ENCODE measurements at places on chromosomes 1 and 21.
A peak's percentile ranks its signal among the peaks of the same experiment; 100 is the strongest.

- no peak for DNase-seq
Measured at GRCh38 chr1:204081791-204082513, 9.0 kb downstream of the SOX13 start.

DNA sequence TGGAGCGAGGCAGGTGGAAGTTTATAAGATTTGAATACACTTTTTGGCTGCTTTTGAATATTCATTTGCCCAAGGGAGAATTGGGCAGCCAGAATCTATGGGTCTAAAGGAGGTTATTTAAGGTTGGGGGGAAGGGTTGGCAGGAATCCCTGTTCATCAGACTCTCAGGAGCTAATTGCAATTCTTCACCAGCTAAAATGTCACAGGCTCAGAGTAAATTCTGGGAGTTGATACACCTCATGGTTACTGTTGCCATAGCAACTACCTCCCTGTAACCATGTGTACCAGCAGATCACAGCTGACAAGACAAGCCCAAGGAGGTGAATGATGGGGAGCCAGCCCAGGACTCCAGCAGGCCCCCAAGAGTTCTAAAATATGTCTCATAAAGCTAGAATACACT lies 75.5 kb downstream of the CAMK2N1 start:
- no peak for DNase-seq

DNA sequence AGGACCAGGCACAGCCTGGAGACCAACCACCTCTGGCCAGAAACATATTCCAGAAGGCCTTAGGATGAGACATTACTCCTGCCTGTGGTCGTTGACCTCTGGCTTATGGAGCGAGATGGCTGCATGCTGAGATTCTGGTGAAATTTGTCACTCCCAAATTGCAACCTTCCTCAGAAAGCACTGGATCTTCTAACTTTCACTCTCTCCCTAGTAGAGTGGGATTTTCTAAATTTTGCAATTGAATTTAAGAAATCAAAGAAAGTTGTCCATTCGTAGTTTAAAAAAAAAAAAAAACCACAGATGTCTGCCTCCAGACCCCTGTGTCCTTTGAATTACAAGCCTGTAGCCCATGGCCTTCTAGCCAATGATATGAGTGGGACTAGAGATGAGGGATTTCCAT lies 28.6 kb upstream of the IL10 start:
- no peak for DNase-seq

- DNase-seq, result no peak
Measured at GRCh38 chr1:87615901-87616300, 287.2 kb downstream of the LMO4 start.

GRCh38 chr1:45924736-45925135 lies 121.3 kb downstream of the MAST2 start:
- no peak for DNase-seq

GRCh38 chr1:40897513-40897912 lies 35.4 kb upstream of the CITED4 start:
- DNase-seq, result no peak

GRCh38 chr1:100359139-100359538 lies 6.8 kb downstream of the CDC14A start:
- DNase-seq, result no peak

DNA sequence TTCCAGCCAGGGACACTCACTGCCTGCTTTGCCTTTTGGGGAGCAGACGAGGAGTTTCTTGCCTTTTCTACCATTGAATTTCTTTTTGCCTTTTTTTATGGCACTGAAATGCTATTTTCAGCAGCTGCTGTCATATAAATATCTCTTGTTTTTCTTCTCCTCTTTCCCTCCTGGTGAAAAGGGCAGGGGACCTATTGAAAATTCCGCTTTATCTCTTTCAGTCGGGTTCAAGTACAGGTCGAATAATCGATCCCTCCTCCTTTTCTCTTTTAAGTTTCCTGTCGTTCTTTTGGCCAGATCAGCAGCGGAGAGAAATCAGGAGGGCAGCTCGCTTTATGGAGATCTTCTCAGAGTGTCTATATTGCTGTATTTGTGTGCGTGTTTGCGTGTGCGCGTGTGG lies 67.4 kb upstream of the CASZ1 start:
- DNase-seq, result no peak

GRCh38 chr21:28152732-28153131 lies 839.9 kb downstream of the LTN1 start:
- no peak for DNase-seq

- DNase-seq, result no peak
Measured at GRCh38 chr1:37861151-37861550, 1.8 kb upstream of the MTF1 start.

GRCh38 chr1:7942214-7942921 lies 1.7 kb upstream of the TNFRSF9 start:
- DNase-seq, result peak; percentile 35

DNA sequence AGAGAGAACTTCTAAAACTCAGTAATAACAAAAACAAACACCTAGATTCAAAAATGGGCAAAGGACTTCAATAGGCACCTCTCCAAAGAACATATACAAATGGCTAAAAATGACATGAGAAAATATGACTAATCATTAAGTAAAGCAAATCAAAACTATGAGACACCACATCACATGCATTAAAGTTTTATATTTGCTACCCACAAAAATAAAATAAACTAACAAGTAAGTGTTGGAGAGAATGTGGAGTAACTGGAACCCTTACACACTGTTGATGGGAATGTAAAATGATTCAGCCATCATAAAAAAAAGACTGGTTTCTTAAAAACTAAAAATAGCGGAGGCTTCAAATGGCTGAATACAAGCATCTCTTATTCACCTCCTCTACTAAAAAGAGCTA lies 262.1 kb upstream of the PKN2 start:
- DNase-seq, result no peak

DNA sequence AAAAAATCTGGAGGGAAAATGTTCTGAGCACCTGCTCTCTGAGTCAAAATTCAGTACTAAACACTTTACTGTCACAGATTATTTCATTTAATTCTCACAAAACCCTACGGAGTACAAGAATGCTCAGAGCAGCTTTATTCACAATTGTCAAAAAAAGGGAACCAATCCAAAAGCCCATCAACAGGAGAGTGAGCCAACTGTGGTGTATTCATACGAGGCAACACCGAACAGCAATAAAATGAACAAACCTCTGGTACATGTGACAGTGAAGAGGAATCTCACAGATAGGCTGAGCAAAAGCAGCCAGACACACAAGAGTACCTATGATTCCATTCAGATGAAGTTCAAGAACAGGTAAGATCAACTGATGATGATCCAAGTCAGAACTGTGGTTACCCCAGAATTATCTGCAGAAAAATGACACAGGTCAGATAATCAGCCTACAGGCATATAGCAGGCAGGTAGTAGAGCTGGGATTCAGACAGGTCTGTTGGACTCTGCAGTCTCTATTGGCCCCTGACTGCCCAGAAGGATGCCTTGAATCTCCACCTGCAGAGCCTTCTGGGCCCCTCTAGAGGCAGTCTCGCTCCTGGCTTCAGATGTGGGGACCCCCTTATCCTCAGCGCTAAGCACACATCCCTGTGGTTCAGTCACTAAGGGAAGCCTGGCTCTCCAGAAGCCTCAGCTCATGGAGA lies 19.2 kb downstream of the SLC9A1 start:
- no peak for DNase-seq

DNA sequence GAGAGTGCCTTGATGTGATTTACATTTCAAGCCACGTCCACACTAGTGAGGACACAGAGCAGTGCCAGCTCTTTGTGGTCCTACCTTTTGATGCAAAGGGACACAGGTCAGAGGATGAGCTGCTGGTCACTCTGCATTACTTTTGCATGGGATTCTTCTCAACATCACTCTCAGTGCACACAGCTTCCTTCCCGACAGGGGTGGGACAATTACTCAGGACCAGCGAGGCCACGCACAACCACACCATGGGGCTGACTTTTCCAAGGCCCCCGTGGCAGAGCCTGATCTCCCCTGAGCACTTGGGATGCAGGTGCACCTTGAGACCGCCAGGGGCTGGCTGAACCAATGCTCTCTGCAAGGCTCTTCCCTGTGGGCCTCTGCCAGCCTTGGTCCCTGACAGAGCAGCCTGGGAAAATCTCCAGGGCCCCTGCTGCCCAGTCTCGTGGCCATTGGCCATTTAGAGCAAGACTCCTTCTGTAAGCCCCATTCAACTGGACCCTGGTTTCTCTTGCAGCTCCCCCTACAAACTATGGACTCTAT lies 13.2 kb upstream of the PRAMEF12 start:
- no peak for DNase-seq

- DNase-seq, result no peak
Measured at GRCh38 chr1:231796141-231796540, 169.6 kb downstream of the DISC1 start.

DNA sequence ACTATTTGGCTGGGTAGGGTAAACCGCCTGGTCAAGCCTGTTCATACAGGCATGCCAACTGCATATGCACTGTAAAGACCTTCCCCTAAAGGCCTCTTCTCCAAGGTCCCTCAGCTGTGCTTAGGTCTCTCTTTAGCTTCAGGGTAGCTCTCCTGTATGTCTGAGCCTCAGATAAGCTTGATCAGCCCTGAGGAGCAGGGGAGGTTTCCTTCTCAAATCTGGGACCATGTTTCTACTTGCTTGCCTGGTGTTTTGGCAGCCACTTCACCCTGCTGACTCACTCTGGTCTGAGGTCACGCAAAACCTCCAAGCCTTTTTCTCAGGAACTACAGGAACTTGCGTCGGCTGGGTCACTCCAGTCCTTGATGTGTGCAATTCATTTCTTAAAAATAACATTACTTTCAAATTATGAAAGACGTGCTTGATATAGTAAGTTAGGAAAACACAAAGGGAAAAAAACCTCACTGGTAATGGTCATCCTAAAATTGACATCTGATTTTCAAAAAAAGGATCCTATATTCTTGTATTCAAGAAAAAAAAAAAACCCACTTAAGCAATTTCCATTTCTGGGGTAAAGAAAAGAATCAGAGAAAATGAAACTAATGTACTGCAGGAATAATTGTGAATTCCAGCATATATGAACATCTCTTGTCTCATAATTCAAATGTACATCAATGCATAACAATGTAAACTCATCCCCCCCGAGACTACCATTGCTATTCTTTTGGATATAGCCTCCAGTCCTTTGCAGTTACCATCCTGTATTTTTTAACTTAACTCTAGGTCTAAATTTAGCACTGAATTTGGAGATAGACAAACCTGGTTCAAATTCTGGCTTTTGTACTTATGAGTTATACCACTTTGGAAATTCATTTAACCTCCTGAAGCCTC lies 24.8 kb upstream of the RNF19B start:
- no peak for DNase-seq

DNA sequence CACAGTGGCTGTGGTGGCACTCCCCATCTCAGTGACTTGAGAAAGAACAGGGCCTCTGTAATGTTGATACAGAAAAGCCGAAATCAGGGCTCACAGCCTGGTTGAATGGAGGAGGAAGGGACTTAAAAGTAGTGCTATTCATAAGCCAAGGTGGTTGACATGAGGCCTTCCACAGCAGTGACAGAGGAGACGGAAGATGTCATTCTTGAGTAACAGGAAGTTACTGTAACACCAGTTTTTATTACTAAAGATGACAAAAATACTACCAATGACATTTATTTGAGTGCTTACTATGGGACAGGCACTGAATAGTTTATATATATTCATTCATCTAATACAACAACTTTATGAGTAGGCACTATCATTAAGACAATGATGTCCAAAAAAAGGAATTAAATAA lies 52.8 kb upstream of the GNG12 start:
- DNase-seq, result no peak

- DNase-seq, result no peak
Measured at GRCh38 chr1:211783266-211783665, 47.3 kb downstream of the LPGAT1 start.

DNA sequence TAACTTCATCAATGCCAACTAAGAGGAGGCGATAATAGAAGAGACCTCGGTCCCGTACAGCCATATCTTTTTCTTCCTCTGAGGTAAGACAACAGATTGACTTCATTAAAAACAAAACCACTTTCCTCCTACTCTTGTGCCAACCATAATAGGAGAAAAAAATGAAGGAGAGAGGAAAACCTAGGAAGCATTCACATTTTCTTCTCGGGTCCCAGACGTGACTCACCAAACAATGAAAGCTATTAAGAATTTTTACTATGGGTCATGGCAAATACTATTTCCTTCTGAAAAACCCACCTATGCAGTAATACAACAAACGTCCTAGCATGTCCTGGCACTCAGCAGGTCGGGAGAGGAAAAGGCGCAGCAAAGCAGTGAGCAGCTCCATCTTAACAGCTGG lies 8.6 kb upstream of the BCL2L15 start:
- DNase-seq, result no peak

- no peak for DNase-seq
Measured at GRCh38 chr1:209229494-209230061, 353.9 kb upstream of the CAMK1G start.

DNA sequence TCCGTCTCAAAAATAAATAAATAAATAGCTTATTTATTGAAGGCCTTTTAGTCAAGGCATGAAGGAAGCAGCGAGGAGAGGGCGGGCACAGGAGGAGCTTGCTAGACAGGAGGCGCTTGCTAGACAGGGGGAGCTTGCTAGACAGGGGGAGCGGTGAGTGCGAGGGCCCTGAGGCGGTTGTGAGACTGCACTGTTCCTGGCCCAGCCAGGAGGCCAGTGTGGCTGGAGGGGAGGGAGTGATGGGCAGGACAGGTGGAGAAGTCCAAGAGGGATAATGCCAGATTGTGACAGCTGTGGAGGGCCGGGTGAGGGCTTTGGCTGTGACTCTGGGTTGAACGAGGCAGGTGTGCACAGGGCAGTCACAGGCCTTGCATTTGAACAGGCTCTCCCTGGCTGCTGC lies 18.2 kb downstream of the KIF17 start:
- no peak for DNase-seq

GRCh38 chr1:53693339-53693738 lies 45.6 kb downstream of the GLIS1 start:
- DNase-seq, result no peak

DNA sequence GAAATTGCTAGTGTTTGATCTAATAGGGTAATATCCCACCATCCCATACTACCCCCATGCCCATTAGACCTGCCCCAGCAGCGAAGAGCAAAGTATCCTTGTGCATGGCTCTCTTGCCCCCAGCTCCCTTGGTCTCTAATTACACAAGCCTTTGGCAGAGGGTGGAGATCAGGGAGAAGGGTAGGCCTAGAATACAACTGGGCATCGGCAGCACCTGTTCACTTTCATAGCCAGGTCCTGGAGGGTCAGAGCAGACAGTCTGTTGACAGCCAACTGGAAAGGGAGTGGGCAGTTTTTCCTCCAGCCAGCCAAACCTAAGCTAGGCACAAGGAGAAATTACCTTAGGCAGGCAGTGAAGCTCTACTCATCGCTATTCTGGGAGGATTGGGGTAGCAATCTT lies 2.7 kb upstream of the PIGC start:
- no peak for DNase-seq

DNA sequence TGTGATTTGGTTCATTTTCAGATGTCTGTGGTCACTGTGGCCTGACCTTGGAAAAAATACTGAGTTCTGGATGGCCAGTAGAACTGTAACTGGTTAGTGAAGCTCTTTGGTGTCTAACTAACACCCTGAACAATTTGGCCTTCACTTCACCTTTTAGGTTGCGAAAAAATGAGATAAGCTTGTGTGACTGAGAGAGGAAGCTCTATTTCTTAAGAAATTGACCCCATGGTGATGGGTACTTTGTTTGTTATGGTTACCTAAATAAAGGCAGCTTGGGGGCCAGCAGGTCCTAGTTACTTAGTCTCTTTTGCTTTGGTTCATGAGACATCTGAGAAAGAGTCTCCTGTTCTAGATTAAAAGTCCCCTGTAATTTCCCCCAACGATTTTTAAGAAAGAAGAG lies 181.6 kb downstream of the ZNF326 start:
- DNase-seq, result no peak
